Hematopoietic multipotent progenitor cell treated with erythropoietin and hydrocortisone succinate and interleukin-3 and kit ligand, for 17 days (in vitro differentiated cells): ENCODE measurements at places on chromosomes 3 and 15.

GRCh38 chr3:40258555-40258954 is 51.0 kb upstream of the EIF1B start:
- no peak for DNase-seq

DNA sequence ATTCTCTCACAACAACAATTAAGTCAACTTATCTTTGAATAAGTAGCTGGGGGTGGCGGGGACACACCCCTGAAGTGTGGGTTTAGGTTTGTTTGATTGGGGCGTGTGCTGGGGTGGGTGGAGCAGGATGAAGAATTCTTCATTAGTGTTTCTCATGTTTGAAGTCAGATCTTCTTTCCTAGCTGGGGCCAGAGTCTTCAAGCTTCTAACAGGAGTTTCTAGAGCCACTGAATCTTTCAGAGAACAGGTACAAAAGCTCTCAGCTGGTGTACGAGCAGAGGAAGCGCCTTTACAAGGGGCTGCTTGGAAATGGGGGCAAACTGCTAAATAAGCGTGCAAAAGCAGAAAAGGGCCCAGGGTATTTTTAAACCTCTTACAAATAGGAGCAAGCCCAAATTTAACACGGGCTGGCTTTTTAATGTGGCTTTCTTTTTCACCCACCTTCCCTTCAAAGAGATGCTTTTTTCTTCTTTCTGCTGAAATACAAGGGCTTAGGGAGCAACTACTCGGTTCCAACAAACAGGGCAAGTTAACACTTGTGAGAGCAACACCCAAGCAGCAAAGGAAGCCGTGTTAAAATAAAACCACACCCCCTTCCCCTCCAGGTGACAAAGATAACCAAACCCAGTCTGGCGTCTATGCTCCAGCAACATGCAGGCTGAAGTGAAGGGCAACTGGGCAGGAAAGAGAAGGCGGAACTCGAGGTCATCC is 86.9 kb upstream of the RASGRP1 start:
- no peak for DNase-seq

- DNase-seq, result no peak
Observed at GRCh38 chr15:64782751-64783150, 7.4 kb upstream of the RBPMS2 start.

DNA sequence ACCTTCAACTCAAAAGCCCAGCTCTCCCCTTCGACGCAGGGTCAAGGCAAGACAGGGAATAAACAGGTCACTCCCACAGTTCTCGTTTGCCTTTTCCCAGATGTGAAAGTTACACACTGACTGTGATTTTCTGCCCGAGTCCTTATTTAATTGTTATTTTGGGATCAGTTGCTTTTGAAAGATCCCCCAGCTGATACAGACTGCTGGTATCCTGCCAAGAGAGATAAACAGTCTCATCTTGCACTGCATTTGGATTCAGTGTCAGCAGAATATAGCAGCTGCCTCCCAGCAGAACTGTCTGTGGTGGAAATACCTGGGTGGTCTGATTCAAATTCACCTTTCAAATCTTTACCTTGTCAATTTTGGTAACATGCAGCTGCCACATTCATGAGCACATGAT is 56.0 kb upstream of the FAM3D start:
- DNase-seq, result no peak

DNA sequence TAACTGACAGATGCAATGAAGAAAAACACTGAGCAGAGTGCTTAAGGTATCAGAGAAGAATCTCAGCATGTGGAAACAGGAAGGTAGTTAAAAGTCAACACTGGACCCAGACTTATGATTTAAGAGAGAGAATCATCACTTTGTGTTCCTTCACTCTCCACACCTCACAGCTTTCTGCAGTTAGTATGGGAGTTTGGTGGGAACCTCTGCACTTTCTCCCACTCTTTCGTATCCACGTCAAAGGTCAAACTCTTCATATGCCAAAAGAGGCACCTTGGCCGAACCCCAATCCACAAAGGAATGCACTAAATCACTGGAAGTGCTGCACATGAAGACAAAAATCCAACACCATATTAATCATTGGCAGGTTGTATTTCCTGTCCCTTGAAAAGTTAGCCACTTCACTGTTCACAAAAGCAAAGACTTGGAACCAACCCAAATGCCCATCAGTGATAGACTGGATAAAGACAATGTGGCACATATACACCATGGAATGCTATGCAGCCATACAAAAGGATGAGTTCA is 361.2 kb downstream of the MAGI1 start:
- no peak for DNase-seq

DNA sequence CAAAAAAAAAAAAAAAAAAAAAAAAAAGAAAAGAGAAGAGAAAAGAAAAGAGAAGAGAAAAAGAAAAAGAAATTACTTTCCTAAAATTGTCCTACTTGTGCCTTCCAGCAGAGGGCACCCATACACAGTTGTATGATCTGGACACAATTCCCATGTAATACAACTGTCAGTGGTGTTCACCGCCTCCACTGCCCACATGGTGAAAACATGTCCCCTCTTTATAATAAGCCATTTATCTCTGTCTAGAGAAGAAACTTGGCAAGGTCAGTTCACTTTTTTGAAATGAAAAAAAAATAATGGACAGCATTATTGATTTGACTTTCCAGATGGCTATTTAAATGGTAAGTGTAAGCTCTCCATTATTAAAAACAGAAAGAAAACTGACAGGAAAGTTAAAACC is 459.4 kb downstream of the GBE1 start:
- DNase-seq, result no peak
